T-helper 17 cell (primary cell): ENCODE measurements at places on chromosomes 2 and 18.

- DNase-seq: no peak
Observed at GRCh38 chr18:36706134-36706881, 122.5 kb downstream of the TPGS2 start.

DNA sequence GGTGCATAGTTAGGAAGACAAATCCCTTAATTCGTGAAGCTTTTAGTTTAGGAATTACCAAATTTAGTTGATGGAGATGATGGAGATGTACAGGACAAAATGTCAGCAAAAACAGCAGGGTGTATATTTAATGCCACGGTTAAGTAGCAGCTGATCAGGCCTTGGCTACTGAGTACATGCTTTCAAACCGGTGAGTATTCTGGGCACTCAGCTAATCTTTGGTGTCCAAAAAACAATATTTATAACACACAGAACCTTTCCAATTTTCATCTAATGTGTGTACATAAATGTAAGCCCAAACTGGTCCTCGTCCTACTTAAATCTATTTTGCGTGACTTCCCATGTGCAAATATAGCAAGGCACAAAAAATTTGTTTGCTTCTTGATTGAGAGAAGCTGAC, 703.4 kb upstream of the LINC00305 start:
- no peak for DNase-seq

- no peak for DNase-seq
Observed at GRCh38 chr2:230619491-230619890, 93.2 kb upstream of the CAB39 start.

GRCh38 chr2:19649142-19649541, 252.6 kb downstream of the TTC32 start:
- no peak for DNase-seq
